ENCODE measurements at places on chromosomes 16 and 17. TPM values are rescaled to one million over a fixed set of nuclear protein-coding genes. Genes with fewer than 3 reads are reported as not detected.

DNA sequence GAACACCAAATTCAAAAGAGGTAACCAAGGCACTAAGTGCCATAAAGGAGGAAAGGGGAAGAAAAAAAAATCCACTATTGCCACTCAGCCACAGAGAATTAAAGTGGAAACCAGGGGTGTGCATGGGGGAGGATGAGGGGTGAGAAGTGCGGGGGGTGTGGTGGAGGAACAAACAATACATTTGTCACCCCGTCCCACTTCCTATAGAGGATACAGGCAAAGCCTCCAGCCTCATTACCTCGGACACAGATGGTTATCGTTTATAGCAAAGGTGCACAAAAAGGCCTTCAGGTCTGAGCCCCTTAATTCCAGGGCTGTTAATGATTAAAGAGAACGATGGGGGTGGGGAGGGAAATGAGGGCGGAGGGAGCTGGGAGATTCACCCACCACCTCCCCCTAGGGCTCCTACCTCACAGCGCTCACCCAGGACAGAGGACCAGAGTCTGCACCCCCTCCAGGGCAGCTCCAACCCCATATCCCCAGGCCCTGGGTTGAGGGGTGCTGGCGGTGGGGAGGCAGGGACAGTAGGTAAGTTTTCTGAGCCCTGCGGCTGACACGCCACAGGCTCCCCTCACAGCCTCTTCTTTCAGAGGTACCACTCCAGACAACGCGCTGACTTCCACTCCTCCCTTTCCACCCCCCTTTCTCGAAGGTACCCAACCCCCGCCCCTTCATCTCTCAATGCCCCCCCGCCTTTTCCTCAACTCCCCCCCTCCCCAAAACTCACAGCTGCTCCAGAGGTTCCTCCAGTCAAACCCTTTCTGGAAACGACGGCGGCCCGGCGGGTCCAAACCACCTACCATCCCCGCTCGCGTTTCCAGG, 470 bp downstream of the DCUN1D3 start:
- DNase-seq: no peak

Gene LRRC46
- total RNA-seq: 0.73 TPM

Gene KREMEN2
- total RNA-seq: 8.2 TPM

GRCh38 chr17:21294321-21295035, 10.0 kb downstream of the MAP2K3 start:
- peak; percentile 61 for DNase-seq

GRCh38 chr17:28996554-28997096, 9.2 kb downstream of the SEZ6 start:
- DNase-seq: no peak

- DNase-seq: peak; percentile 25
Observed at GRCh38 chr16:17367923-17368322, 102.8 kb downstream of the XYLT1 start.

DNA sequence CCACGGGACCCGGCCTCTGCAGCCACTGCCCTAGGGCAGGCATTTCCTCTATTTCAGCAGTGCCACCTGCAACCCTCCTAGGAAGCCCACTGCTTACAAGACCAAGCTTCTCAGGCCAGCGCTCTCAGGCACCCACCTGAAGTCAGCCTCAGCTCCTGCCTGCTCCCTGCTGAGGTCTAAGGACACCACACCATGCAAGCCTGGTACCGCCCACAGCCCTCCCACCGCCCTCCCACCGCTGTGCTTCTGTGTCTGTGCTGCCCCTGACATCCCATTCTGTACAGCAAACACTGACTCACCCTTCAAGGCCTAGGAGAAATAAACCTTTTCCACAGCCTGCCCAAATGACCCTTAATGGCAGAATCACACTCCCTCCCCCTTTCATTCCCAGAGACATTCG, 6.3 kb downstream of the CLUH start:
- DNase-seq: no peak

Gene CES3
- total RNA-seq: 2.2 TPM

Gene CACNG1
- total RNA-seq: not detected

Measured in K562 (cell line).